Heart left ventricle (tissue), 16 donors: ENCODE measurements at places on chromosomes 5 and 9. TPM values are rescaled to one million over a fixed set of nuclear protein-coding genes. Genes with fewer than 3 reads are reported as not detected.
A peak's percentile ranks its signal among the peaks of the same experiment; 100 is the strongest.

DNA sequence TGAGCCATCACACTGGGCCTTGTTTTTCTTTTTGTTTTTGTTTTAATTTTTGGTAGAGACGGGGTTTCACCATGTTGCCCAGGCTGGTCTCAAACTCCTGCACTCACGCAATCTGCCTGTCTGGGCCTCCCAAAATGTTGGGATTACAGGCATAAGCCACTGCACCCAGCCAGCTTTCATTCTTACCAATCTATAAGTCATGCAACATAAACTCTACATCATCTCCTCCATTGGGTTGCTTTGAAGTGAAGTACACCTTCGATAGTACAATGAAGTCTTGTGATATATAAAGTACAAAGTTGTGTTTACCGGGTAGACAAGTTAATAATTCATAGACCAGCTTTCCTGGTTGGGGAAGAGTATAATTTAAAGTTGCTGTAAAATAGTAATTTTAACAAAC is 8.8 kb upstream of the CDK7 start:
- no peak for DNase-seq

DNA sequence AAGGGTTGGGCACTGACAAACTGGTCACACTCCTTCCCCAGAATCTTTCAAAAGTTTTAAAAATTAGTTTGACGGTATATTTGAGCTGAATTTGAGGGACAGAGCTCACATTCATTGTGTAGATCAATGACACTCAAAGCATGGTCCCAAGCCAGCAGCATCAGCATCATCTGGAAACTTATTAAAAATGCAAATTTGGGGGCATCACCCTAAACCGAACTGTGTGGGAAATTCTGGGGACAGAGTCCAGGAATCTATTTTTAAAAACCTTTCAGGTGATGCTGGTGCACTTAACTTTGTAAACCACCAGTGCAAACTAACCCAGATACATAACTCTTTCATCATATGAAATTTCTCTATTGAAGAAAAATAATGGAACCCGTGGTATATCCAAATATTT is 58.1 kb upstream of the MTAP start:
- DNase-seq, result no peak

- DNase-seq, result no peak
Measured at GRCh38 chr5:138705007-138705406, 48.2 kb upstream of the CTNNA1 start.

DNA sequence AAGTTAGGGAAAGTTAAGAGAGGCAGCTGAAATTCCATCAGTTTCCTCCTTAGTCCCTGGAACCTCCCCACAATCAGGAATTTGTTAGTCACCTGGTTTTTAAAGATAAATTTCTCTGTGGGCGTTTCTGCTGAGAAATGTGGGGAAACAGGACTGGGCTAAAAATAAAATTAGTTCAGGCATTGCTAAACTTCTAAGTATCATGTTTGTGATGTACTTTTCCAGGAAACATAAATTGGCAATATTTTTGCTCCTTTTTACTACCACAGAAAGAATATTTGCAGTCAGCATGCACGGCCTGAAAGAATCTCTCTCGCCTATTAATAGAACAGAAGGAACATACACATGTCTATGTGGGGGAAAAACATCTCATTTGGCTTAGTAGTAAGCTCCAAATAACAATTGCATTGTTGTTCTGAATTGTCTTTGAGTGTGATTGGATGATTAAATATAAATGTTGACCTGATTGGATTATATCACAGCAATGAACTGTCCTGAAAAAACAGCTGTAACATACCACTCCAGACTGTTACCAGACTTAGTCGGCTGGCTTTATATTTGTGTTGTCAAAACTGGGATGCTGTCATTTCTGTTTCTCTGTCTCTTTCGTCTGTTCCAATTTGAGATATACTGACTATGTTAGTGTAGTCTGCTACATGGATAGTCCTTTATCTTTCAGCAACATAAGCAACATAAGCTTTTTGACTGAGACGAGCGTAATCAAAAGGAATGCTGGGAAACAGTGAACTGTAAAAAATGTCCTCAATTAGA is 12.9 kb downstream of the TJP2 start:
- no peak for DNase-seq

GRCh38 chr5:132776131-132776937 is 705 bp downstream of the SEPTIN8 start:
- peak; percentile 58 for DNase-seq

- no peak for DNase-seq
Measured at GRCh38 chr5:2894316-2894715, 142.8 kb upstream of the IRX2 start.

DNA sequence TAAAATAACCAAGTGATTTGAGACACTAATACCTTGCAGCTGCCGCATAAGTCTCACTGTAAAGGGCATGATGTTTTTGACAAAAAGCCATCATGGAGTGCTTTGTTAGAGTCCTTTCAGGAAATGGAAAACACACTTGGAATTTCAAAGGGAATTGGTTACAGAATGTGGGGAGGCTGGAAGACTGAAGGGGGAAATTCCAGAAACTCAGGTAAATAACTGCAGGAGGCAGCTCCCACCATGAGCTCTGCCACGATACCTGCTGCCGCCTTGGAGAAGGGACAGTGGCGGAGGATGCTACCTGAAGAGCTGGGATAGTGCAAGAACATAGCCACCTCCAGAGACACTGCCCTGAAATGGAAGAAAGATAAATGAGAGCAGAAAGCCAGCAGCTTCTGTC is 66.9 kb downstream of the PRKACG start:
- DNase-seq, result no peak

DNA sequence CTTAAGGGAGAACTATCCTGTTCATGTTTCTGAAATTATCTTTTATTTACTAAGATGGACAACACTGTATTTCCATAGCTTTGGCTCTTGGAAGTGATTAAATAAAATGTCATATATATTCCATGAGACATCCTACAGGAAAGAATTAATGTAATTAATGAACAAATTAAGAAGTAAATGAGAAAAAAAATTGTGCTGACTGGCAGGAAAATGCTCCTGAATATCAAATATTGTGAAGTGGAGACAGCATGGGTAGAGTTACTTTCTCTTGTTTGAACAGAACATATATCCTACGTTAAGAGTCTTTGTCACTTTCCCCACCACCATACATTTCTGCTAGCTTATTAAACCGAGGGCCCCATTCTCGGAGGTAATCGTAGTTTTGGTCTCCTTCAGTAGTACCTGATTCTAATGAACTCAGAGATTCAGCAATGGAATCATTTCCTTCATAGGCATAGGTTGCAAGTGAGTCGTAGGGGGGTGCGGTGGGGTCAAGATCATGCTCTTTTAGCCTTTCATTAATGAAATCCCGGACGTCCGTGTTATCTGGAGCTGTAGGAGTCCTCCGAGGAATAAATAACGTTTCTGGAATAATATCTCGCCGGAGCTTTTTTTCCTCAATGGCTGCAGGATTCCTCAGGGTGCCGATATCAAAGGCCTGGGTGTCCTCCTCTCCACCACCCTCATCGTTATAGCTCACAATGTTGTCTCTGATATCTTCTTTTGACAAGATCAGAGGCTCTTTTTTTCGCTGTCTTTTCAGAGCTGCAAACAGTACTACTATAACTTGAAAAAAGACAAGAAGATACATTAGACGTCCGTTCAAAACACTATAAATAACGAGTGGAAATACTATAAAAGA is 157.2 kb downstream of the CDH10 start:
- no peak for DNase-seq

DNA sequence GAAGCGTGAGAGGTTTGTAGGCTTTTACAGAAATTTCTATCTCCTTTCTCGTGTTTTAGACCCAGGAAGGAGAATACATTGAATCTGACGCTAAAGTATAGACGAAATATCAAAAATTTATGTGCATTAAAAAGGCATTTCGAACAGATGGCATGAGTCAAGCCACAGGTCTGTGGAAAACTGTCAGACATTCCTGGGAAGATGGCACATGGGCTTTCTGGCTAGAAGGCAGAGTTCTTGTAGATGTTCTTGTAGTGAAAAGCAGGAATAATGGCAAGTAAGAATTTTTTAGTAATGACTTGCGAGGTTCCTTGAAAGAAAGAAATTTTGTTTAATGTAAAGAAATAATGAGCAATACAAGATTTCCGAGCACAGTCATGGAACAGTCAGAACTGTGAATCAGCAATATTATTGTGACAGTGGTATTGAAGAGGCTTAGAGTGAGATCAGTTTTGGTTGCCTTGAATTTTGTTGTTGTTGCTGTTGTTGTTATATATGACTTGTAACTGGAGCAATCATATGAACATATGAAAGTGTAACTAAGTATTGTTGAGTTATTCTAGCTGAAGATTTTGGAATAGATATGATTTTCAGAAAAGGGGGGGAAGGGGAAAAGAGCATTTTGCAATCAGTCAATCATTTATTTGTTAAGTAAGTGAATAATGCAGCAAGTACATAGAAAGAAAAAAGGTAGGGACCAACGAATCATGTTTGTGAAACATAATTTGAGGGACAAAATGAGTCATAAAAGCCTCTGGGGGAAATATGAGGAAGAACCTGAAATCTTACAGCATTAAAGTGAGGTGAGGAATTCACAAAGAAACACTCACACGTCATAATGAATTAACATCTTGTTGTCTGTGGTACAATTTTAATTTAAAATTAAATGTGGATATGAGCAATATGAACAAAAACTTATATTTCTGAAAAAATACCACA is 339.0 kb upstream of the CTNND2 start:
- DNase-seq, result no peak

- no peak for DNase-seq
Measured at GRCh38 chr5:90930756-90931431, 372.3 kb downstream of the ADGRV1 start.

- no peak for DNase-seq
Measured at GRCh38 chr5:180127682-180128670, 56.4 kb upstream of the RNF130 start.

GRCh38 chr9:33430942-33431341 is 16.5 kb downstream of the AQP3 start:
- DNase-seq, result no peak

FBP2 gene
- total RNA-seq, result not detected

ZNF462 gene
- 27.7 TPM for total RNA-seq

PCDHGB4 gene
- total RNA-seq, result 4.5 TPM

TMEM167A gene
- total RNA-seq, result 62.7 TPM

CD72 gene
- total RNA-seq, result 0.80 TPM

CMBL gene
- total RNA-seq, result 42.5 TPM
